ENCODE measurements at places on chromosomes 7 and 10.

GRCh38 chr10:97647556-97647955 lies 7.1 kb downstream of the PI4K2A start:
- DNase-seq: no peak

DNA sequence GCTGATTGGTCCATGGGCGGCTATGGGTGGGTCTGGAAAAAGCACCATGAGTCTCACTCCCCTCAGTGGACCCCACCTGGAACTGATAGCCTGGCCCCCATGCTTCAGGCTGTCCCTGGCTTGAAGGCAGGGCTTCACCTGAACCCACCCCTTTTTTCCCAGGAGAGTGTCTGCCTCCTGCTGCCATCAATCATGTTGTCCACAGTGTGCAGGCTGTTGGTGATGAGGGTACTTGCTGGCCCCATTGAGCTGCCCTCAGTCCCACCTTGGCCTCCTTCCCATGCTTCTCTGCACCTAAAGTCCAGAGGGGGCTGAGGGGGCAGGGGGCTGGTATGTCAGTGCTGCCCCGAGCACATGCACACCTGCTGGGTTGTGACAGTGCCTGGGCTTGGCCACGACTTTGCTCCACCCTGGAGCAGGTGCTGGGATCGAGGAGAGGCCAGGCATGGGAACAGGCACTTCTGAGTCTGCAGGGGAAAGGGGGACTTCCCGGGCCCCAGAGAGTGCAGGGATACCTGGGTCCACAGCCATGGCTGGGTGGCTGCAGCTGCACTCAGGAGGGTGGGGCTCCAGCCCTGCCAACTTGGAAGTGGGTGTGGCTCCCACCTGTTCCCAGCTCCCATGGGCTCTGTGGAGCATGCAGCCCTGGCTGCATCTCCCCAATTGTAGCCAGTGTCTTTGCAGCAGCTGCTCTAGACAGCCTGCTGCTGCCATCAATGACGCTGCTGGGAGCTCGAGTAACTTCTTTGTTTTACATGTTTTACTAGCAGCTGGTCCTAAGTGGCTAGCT lies 56.9 kb downstream of the ADK start:
- DNase-seq: peak; percentile 56

DNA sequence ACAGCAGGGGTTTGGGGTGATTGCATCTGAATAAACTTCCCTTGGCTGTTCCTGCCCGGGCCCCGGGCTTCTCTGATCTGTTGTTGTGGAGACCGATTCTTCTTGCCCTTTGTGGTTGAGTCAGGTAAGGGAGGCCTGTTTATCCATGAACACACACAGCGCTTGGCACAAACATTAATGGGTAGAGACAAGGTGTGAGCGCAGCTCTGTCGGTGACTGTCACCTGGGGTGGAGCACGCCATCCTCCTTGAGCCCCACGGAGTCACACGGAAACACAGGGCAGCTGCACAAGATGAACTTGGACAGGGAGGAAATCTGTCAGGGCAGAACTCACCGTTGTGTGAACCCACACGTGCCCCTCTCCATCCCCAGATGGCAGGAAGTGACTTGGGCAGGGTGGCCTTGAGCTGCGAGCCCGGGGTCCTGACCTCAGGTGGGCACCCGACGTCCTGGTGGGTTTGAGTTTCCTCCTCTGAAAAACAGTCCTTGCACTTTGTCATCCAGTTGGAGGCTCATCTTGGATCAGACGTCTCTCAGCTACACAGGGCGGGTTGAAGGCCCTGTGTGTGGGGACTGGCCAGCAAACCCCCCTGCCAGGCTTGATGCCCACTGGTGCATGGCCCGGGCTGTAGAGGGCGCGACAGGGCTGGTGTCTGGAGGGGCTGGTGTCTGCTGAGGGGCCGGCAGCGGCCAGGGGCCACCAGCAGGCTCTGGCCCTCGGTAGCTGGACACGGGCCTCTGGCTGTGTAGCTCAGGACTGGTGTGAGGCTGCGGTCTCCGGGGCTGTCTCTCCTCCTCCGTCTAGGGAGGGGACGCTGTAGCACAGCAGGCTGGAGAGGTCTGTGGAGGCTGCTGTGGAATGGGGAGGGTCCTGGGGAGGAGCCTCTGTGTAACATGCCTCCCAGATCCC lies 24.2 kb upstream of the SHH start:
- no peak for DNase-seq

GRCh38 chr10:46030091-46030937 lies at the start of gene NCOA4:
Gene NCOA4, minus strand, starts transcription at chr10:46030623. Its CDS starts 13,943 bp downstream, at chr10:46016680.
- DNase-seq: peak; percentile 88

DNA sequence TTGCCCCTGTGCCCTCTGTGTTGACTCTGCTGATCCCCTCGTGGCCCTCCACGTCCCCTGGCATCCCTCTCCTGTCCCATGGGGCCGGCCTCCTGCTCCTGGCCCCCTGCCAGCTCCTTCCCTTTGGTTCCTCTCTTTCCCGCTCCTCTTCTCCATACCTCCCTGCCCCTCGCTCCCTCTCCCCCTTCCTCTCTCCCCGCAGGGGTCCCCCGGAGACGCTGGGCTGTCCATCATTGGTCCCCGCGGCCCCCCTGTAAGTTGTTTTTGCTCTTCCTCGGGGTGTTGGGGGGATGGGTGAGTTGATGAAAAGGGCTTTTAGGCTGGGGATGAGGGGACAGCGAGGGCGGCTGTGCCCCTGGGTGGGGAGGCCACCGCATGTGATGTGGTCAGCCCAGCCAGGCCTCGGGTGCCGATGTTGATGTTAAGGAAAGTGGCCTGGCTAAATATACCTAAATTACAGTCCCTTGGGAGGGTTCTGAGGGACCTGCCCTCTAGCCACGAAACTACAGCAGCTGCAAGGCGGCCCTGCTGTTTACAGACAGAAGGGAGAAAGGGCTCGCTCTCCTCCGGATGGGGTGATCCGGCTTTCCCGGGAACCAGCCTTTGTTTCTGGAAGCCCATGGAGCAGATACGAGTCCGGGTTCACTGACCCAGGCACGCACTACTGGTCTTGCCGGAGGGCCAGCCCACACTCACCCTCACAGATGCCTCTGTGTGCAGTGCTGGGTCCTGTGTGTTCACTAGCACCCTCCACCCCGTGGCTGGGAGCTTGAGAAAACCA lies 78.8 kb downstream of the COL13A1 start:
- DNase-seq: no peak

DNA sequence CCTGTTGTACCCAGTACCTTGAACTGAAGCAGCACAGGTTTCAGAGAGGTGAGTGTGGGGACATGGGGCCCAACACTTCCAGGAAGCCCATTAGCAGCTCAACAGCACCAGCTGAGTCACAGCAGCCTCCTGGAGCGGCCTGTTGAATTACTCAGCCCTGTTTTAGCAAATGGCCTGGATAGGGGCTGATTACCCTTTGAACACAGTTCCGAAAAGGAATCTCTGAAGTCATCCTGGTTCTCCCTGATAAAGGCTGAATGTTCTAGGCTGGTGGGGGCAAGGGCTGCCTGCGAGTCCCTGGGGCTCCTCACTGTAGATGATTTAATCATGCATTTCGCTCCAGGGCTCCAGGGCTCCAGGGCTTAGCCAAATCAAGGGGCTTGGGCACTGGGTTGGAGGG lies 287.5 kb downstream of the GRID1 start:
- no peak for DNase-seq

- no peak for DNase-seq
Observed at GRCh38 chr10:3445648-3446047, 273.1 kb upstream of the PITRM1 start.

DNA sequence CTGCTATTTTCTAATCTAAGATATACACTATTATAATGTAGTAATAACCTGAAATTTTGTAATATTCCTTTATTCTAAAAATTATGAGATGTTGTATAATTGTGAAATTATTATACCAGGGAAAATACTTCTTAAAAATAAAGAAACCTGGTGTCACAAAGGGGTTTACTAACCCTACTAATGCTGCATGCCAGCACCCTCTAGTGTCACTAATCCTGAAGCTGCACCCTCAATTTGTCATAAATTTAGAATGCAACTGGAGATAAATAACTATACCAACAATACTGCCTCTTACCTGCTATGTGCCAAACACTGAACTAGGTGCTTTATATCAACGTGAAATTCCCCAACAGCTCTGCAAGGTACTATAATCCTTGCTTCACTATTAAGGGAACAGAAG lies 30.8 kb downstream of the TM9SF3 start:
- DNase-seq: no peak

- DNase-seq: no peak
Observed at GRCh38 chr10:102405108-102405571, 9.6 kb downstream of the NFKB2 start.

DNA sequence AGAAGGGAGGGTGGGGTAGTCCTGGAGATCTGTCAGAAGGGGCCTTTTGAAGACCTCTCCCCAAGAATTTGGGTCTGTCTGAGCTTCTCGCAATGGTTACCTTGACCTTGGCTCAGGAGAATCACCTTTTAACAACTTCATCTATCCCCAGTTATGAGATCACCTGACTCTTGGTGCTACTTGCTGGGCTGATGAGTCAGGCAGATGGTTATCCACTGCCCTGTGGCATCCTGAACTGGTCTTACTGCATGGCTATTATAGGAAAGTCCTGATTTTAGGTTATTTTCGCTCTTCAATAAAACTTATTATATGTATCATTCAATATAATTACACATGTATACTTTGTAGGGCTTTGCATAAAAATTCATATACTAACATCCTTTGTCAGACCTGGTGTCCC lies 274.7 kb downstream of the GFRA1 start:
- DNase-seq: no peak

DNA sequence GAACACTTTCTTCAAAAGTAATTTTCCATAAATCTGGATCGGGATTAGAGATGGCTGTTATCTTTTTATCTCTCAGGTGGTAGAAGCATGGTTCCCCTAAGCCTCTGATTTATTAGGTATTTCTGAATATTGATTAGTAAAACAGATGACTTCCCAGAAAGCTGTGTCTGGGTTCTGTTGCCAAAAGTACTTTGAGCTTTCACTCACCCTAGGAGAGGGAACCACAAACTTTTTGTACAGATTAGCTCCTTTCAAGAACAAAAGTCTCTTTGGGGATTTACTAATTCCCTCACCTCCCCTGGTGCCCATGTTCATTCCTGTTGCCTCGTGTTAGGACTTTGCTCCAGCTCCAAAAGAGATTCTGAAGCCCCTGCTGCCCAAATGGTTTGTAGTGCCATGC lies 46.7 kb upstream of the STRIP2 start:
- no peak for DNase-seq

DNA sequence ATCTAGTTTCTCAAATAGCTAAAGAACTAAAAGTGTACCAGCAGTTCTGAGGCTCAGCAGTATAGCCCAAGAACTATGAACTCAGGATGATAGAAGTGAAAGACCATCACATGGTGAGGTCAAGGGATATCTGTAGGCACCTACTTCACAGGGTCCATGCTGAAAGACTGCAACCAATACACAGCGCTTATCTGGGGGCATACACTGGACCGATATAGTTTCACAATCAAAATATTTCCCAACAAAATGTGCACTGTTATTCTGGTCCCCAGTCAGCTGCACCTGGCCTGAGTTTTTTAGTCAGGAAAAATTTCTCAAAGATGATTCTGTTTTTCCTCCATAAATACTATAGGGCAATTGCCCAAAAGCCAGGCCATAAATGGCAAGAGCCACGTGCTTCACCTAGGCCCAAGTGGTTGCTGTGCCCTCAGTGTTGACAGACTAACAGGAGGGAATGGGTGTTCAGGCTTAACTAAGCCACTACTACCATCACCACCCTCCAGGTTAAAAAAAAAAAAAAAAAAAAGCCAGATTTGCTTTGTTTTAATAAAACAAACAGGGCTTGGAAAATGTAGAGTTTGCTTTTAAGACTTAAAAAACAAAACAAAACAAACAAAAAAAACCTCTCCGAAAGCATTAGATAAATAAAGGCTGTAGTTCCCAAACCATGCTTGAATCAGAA lies 58.5 kb downstream of the OGDH start:
- DNase-seq: no peak

DNA sequence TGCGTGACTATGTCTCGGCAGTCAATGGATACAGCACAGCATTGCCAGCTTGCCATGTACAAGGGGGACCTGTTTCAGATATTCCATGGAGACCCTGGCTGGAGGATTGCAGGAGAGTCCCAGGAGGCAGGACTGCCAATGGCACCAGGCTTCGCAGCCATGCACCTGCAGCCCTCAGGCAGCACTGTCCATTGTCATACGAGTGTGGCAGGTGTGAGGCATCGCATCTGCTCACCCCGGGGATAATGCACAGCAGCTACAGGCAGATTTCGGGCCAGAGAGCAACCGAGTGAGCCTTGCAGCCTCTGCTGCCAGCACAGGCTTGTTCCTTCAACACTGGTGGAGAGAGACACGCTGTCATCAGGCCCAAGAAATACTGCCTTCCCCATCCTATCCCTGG lies 415.1 kb downstream of the PAXIP1 start:
- no peak for DNase-seq

DNA sequence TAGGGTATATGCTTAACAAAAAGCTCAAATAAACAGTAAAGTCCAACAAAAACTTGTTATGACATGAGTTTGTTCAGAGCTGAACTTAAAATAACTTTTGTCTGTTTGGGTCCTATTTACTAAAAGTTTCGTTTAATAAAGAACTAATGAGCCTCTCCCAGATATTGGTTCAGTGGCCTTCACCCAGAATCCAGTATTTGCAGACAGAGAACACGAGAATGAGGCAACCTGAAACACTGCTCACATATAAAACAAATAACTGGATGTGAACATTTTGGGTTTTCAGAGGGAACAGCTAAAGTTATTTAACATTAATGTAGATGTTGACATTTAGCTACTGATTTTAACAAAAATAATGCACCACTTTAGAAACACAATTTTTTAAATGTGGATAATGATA lies 98.3 kb downstream of the RNF133 start:
- no peak for DNase-seq

GRCh38 chr10:122281018-122281626 lies 10.0 kb downstream of the BTBD16 start:
- no peak for DNase-seq

- no peak for DNase-seq
Observed at GRCh38 chr7:129466796-129467195, 32.6 kb downstream of the STRIP2 start.

- DNase-seq: no peak
Observed at GRCh38 chr7:151113344-151114150, 27.3 kb downstream of the AGAP3 start.

GRCh38 chr10:76036111-76036940 lies 604.9 kb downstream of the LRMDA start:
- DNase-seq: peak; percentile 1

DNA sequence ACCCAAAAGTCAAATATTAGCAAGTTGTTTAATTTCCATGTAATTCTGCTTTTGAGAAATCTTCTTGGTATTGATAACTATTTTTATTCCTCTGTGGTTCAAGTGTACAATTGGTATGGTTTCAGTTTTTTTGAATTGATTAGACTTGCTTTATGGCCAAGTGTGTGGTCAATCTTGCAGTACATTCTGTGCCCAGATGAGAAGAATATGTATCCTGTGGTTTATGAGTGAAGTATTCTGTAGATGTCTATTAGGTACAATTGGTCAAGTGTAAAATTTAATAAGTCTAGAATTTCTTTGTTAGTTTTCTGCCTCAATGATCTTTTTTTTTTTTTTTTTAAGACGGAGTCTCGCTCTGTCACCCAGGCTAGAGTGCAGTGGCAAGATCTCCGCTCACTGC lies 36.6 kb upstream of the C7orf33 start:
- DNase-seq: no peak

DNA sequence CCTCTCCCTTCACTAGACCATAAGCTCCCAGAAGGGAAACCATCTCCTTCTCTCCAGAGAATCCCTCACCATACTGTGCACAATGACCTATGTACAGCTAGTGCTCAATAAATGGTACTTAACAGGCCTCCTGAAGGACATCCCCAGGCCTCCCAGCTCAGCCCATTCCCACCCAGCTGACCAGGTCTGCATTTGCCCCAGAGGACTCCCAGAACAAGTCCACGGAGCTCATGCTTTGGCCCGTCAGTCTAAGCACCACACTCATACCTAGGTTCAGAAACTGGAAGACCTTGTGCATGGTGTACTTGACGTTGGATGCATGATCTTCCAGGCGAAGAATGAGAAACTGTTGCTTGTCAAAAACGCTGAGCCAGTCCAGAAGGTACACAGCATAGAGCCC lies 81.3 kb downstream of the CHST15 start:
- DNase-seq: no peak

All from NCI-H2029 (cell line).